ENCODE measurements at places on chromosomes 2 and 18. TPM values are rescaled to one million over a fixed set of nuclear protein-coding genes. Genes with fewer than 3 reads are reported as not detected.
A peak's percentile ranks its signal among the peaks of the same experiment; 100 is the strongest.

GRCh38 chr2:41698678-41699422 lies 349.0 kb upstream of the PKDCC start:
- peak; percentile 14 for DNase-seq

DNA sequence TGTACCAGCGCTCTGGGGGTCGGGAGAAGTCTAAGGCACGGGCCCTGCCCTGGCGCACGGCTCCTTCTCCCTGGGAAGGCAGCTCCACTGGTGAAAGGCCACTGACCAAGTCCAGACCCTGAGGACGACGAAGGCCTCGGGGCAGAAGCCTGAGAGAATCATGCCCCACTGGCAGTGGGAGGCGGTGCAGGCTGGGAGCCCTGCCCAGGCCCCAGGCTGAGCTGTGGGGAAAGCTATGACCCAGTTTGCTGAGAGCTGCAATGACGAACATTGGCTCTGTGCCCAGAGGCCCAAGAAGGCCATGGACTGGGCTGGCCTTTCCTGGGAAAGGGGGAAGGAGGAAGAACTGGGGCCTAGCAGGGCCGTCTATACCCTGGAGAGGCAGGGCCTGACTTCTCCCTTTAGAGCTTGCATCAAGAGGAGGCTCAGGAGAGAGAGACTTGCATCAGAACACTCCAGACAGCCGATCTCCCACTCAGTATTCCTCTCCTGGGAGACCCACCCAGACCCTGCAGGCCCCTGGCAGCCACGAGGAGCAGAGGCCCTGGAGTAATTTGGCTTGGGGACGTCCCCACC lies 32.9 kb downstream of the HS1BP3 start:
- DNase-seq = peak; percentile 89

DNA sequence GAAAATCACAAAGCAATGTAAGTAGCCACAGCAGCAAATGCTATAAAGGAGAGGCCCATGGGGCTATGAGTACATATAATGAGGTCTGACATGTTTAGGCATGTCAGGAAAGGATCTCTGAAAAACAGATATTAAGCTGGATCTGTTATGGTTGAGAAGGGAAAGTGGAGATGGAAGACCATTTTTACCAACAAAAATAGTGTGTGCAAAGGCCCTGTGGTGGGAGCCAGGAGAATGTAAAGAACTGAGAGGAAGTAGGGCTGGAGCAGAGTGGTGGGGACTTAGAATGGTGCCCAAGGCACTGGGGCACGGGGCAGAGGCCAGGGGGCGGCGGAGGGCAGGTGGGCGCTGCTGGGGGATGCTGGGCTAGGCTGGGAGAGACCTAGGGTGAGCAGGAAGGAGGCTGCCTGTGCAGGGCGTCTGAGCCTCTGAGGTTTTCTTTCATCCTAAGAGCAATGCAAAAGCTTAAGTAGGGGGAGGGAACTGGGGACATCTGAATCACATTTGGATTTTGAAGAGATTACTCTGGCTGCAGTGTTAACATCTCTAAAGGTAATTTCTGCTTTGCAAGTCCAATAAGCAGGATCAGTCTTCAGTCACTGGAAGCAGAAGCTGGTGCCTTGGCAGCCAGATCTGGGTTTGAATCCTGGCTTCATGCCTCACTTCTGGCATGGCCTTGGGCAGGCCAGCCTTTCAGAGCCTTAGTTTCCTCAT lies 4.9 kb upstream of the AGFG1 start:
- no peak for DNase-seq

GRCh38 chr2:241855245-241855887 lies 3.3 kb downstream of the PDCD1 start:
- no peak for DNase-seq

GRCh38 chr2:83172841-83173240 lies 1286.2 kb downstream of the SUCLG1 start:
- DNase-seq = no peak

DNA sequence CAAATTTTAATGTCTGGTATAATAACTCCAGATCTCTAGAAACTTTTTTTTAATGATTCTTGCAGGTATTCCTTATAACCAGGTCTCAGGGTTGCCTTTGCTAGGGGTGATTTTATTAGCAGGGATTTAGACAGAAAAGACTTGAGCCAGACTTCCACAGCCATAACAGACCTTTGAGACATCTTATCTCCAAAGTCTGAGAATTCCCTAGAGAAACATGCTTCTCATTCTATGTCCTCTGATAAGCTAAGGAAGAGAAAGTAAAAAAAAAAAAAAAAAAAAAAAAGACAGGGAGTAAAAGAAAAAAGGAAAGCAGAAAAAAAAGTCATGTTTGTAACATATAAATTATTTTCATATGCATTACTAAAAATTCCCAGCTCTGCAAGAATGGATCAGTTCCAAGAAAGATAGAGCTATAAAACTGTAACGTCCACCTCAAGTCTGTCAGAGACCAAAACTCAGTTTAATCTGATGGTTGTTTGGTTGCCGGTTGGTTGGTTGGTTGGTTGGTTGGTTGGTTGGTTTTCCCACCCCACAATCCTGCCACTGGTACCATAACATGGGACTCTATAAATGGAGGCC lies 153.8 kb downstream of the COL6A3 start:
- no peak for DNase-seq

DNA sequence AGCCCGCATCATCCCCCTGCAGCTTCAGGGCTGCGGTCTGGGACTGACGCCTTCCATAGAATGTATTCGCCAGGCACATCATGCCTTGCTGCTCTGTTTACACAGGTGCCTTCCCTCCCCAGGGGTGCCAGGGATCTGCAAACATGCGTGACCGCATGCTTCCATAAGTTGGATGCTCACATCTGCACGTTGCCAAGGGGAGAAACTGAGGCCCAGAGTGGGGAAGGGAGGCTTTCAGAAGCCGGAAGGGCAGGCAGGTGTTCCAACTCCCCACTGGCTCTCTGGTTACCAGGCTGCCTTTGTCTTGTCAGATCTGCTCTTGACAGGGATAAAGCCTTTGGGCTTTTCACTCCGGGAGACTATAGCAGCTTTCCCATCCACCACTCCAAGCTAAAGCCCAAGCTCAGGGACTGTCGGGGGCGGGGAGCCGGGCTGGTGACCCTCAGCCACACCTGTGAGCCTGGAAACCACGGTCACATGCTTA lies 125.8 kb upstream of the TNP1 start:
- DNase-seq = no peak

DNA sequence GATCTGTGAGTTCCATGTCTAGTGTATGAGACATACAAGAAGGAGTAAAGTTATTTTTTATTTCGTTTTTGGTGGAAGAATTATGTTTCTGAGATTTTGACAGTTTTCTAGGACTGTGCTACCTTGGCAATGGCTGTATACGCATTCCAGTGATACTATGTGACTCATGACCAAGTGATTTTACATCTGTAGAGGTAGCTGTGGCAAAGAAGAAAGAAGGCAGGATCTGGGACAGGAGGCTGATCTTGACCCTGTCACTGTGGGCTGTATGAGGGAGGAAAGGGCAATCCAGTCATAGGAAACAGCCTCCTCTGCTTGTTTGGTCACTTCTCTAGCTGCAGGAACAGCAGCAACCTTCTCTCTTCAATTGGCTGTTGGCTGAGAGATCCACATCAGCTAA lies 44.0 kb upstream of the PDCL3 start:
- no peak for DNase-seq

DNA sequence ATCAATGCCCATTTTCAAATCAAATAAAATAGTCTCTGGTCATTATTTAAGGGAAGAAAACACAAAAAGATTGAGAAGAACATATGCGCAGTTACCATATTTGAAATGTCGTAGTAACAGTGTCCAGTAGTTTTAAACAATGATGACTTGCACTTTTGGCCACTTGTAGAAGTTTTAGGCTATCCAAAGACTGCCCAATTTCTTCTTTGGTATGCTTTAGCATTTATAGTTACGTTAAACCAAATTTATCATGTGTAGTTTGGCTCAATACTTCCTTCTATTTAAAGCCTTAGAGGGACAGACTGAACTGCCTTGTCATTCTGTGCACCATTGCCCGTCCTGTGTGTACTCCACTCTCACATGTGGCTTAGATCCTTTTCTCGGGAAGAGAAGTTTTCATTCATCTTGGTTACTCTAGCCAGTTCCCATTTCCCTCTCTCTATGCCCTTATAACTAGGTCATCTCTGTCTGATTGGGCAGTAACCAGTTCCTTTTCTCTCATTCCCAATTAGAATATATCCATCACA lies 84.8 kb upstream of the TTN start:
- DNase-seq = no peak

GRCh38 chr2:68536000-68536399 lies 68.6 kb downstream of the APLF start:
- DNase-seq = no peak

The SNRPD1 gene
- 59.1 TPM for total RNA-seq

The AFF3 gene
- total RNA-seq = 0.37 TPM

The NOP58 gene
- total RNA-seq = 84.7 TPM

The BOLL gene
- not detected for total RNA-seq

The AGXT gene
- not detected for total RNA-seq

The NEU2 gene
- total RNA-seq = not detected

The FIGLA gene
- not detected for total RNA-seq

The SLC4A5 gene
- total RNA-seq = 0.23 TPM
